GM04503 (cell line): ENCODE measurements at places on chromosomes 11 and 22.
A peak's percentile ranks its signal among the peaks of the same experiment; 100 is the strongest.

GRCh38 chr22:29348956-29349355, 33.5 kb upstream of the RASL10A start:
- DNase-seq: no peak

DNA sequence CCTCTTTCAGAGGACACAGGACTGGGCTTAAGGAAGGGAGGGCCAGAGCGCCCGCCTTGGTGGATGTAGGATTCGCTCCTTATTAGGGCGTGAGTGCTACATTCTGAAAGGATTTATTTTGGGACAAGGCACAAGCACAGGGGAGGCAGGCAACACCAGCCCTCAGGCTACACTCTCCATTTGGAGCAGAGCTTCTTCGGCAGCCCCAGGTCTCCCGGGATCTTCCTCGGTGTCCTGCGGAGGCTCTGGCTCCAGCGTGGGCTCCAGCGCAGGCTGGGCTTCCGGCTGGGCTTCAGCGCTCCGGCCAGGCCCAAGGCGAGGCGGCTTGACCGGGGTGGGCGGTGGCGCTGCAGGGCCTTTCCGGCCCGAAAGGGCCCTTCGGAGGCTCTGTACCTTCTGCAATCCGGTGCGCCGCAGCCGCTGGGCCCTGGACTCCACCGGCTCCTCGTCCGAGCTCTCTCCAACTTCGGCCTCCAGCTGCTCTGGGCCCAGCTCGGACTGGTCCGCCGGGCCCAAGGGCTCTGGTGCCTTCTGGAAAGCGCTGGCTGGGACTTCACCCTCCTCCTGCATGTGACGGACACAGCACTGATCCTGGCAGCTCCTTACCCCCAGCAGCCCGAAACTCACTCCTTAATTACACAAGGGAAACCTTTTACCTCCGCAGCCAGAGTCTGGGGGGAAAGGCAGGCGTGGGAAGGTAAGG, 1.1 kb downstream of the CAVIN3 start:
- DNase-seq: no peak

DNA sequence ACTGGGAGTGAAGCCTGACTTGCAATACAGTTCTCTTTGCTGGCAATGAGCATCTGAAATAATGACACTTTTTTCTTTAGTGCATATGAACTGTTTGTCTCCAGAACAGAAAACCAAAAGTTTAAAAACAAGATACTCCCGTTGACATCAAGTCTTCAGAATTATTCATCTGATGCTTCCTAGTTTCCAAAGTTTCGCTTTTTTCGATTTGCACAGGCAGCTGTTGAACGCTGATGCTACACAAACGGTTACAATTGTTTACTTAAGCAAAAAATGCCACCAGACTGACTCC, 612 bp upstream of the BIRC2 start:
- DNase-seq: no peak

- no peak for DNase-seq
Observed at GRCh38 chr22:27088026-27088425, 430.6 kb downstream of the MIAT start.

DNA sequence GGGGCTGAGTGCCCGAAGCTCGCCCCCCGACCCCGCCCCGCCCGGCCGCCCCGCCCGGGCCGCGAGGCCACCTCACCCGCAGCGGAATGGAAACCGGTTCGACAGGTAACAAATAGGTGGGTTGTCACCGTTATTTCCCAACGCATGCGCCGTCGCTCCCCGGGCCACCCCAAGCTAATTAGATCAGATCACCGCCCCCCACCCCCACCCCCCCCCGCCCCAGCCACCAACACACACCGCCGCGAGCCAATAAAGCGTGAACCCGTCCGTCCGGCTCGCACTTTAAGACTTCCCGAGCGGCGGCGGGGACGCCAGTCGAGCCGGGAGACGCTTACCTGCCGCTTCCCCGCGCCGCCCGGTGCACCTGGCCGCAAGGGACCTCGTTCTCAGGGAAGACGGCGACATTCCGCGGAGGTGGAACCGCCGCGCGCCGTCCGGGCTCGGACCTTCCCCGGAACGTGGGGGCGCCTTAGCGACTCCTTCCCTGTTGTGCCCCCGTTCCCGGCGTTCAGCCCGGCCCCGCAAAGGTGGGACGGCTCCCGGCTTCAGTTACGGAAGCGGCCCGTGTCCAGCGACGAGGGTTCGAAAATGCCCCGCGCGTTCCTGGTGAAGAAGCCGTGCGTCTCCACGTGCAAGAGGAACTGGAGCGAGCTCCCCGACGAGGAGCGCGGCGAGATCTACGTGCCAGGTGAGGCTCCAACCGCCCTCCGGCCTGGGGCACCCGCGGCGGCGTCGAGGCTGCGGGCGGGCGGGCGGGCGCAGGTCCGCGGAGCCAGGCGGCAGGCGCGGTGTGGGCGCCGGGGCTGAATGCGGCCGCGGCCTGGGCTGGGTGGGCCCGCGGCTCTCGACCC, at the start of gene OVOL1:
TSS of gene OVOL1 (plus strand) at position 278 of the 851 bp plus-strand sequence. CDS start at position 589, 311 bp downstream.
- DNase-seq: no peak

- DNase-seq: no peak
Observed at GRCh38 chr22:38314051-38314932, 2.9 kb downstream of the CSNK1E start.

- DNase-seq: no peak
Observed at GRCh38 chr11:46278387-46279125, 1.1 kb downstream of the CREB3L1 start.

- no peak for DNase-seq
Observed at GRCh38 chr22:44201665-44202064, 20.9 kb downstream of the PARVG start.

DNA sequence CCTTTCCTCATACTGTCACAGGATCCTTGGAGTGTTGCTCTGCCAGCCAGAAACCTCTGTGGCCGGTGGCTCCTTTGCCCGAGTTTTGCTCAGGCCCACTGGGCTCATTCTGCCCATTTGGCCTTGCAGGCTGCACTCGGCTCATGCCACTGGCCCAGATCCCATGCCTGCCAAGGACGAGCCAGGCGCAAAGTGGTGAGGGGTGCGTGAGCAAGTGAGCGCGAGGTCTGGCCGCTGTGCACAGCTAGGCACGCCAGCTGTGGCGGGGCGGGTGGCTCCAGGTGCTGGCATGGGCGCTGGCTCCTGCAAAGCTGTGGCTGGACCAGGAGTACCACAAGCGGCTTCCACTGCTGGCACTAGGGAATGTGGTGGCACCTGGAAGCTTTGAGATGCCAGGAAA, 2.8 kb upstream of the RNF141 start:
- DNase-seq: no peak

DNA sequence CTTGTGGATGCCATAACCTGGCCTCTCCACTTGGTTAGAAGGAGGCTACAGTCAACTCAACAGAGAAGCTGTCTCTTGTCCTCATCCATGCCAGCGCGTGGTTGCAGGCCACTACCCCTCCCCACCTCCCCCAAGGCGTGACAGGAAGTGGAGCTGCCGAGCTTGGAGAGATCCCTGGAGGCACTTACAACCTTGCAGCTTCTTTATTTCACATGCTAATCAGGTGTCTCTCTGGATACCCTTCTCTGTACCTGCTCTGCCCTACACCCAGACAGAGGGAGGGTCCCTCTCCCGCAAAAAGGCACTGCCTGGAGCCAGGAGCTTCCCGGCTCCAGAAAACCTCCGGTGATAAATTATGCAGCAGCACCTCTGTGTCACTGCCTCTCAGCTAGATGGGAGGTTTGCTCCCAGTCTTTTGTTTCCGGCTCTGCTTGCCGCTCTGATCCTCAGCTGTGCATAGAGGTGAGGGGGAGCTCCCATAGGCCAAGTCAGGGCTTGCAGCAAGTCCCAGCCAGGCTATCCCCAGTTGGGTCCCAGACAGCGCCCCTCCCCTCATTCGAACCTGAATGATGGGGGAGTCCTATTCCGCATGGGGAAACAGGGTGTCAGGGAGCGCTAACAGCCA, 5.7 kb downstream of the LRP4 start:
- DNase-seq: no peak

- DNase-seq: no peak
Observed at GRCh38 chr11:12860827-12861226, 148.3 kb upstream of the RASSF10 start.

GRCh38 chr11:31795706-31796498, 15.2 kb downstream of the PAX6 start:
- no peak for DNase-seq

GRCh38 chr11:83036701-83037100, 35.0 kb downstream of the RAB30 start:
- no peak for DNase-seq

DNA sequence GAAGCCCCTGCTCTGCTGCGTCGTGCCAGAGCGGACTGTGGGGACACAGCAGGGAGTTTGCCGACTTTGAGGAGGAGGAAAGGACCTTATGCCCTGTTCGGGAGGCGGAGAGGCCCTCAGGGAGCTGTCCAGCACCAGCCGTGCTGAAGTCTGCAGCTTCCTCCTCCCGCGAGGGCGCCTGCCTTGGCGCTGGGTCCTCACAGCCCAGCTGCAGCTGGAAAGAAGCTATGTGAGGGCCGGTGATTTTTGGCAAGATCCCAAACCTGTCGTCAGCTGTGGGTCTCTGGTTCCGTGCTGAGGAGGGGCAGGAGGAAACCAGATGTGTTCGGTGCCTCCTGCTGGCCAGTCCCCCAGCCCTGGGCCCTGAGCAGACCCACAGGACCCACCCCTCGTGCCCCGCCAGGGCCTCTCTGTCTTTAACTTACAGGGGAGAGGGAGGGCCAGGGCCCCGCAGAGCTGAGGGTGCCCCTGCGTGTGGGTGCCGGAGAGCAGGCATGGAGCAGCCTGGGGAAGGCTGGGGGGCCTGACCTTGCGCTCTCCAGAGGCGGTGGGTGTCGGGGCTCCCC, 12.0 kb downstream of the BRSK2 start:
- peak; percentile 5 for DNase-seq

GRCh38 chr11:78424334-78425270, 7.0 kb upstream of the GAB2 start:
- no peak for DNase-seq

DNA sequence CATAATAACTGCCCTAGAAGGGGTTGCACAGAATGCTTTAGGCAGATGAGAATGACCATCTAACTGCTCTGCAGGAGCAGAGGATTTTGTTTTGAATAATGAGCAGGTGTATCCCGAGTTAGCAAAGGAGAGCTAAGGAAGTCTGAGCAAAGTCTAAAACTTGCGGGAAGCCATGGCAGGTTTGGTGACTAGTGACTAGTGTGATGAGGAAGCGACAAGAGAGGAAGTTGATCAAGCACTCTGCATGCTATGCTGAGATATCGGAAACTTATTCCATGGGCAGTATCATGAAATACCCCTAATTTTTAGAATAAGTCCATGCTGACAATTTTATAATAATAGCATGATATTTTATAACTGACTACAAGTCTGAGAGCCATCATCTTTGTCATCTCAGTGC, 12.9 kb downstream of the OLFML1 start:
- no peak for DNase-seq

GRCh38 chr22:30694171-30694639, 469 bp upstream of the OSBP2 start:
- DNase-seq: no peak

DNA sequence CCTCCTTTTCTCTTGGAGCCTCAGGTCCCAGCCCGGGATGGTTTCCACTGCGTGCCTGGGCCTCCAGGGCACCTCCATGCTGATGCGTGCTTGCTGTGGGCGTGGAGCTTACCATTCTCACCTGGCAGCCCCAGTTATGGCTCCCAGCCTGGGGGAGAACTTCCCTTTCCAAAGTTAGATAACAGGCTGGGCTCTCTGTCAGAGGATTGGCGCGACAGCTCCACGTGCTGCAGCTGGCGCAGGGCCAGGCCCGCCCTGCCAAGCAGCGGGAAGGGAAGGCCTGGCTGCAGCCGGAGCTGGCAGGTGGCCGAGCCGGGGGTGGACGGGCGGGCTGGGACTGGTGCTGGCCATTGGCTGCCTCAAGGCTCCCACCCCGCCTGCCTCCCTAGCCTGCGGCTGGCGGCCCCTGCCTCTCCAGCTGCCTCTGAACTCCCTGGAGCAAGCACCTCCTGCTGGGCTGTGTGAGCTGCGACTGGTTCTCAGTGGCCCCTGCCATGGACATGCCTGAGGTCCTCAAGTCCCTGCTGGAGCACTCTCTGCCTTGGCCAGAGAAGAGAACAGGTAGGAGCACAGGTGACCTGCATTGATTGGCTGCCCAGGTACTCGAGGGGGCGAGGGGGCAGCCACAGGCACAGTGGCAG, 14.6 kb upstream of the TEF start:
- DNase-seq: no peak

- no peak for DNase-seq
Observed at GRCh38 chr11:61491736-61492395, 16.7 kb upstream of the LRRC10B start.

- DNase-seq: no peak
Observed at GRCh38 chr11:115377882-115378296, 126.3 kb downstream of the CADM1 start.

- DNase-seq: no peak
Observed at GRCh38 chr11:28636033-28636432, 527.8 kb downstream of the METTL15 start.

DNA sequence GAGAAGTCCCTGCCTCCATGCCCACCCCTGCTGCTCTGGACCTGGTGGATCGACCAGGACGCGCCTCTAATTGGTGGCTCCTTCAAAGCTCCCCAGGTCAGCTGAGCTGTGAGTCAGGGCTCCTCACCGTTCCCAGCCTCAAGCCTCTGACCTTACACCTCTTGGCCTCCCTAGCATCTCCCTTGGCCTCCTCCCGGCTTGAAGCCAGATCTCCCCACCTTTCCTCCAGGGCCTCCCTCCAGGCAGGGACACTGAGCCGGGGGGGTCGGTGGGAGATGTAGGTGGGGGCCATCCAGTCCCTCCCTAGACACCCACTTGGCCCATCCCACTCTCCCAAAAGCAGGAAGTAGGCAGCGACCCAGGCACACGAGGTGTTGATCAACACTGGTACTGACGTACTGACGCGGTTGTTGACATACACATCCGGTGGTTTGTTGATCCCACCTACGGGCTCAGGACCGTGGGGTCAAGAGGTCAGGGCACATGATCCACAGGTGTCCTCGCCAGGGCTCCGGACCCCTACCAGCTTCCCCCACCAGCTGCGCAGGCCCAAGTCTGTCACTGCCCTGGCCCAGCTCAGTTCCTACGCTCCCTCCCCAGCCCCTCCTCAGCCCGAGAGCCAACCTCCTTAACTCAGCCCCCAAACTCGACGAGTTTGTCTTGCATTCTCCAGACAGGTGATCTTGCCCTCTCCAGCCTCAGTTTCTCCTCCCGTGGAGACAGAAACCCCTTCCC, 802 bp downstream of the ATG2A start:
- DNase-seq: no peak

DNA sequence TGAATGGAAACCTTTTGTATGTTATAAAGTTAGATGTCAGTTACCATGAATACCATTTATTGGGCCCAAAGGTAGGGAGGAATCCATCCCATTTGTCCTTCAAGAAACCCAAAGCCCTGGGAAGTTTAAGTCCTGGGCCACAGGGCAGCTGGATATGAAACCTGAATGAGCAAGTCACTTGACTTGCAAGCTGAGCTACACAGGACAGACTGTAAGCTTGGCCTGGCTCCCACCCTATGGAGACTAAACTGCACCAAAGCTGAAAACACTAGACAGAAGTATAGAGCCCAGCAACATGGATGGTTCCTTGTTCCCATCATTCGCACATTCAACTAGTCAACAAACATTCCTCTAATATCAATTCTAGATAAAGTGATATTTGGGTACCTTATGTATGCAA, 71.3 kb downstream of the KCNC1 start:
- DNase-seq: no peak

DNA sequence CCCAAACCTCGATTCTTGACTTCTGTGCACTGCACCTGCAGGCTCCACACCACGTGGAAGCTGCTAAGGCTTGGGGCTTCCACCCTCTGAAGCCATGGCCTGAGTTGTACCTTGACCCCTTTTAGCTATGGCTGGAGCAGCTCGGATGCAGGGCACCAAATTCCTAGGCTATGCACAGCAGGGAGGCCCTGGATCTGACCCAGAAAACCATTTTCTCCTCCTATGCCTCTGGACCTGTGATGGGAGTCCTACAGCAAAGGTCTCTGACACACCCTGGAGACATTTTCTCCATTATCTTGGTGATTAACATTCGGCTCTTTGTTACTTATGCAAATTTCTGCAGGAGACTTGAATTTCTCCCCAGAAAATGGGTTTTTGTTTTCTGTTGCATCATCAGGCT, 309.2 kb upstream of the DDI1 start:
- DNase-seq: no peak
